ENCODE measurements at places on chromosomes 7 and 10. TPM values are rescaled to one million over a fixed set of nuclear protein-coding genes. Genes with fewer than 3 reads are reported as not detected.

Gene SLIT1
- 0.16 TPM for total RNA-seq

Gene CYP2C19
- 0.11 TPM for total RNA-seq

Gene TACR2
- 0.24 TPM for total RNA-seq

Gene DKK1
- total RNA-seq: not detected

Gene PIP
- not detected for total RNA-seq

Gene WAC
- 92.9 TPM for total RNA-seq

Gene PNLIPRP1
- not detected for total RNA-seq

Gene RBP4
- total RNA-seq: 4.9 TPM

Gene CACNA2D1
- 38.5 TPM for total RNA-seq

Gene ITPRID1
- not detected for total RNA-seq

All from Right ventricle myocardium superior (tissue), 1 donor.